ENCODE measurements at places on chromosomes 5 and 9.
A peak's percentile ranks its signal among the peaks of the same experiment; 100 is the strongest.

GRCh38 chr5:81698813-81699212 is 52.1 kb downstream of the SSBP2 start:
- no peak for DNase-seq

GRCh38 chr5:27308153-27308552 is 269.8 kb upstream of the CDH9 start:
- DNase-seq = no peak

GRCh38 chr5:173303878-173304590 is 24.2 kb downstream of the STC2 start:
- no peak for DNase-seq

DNA sequence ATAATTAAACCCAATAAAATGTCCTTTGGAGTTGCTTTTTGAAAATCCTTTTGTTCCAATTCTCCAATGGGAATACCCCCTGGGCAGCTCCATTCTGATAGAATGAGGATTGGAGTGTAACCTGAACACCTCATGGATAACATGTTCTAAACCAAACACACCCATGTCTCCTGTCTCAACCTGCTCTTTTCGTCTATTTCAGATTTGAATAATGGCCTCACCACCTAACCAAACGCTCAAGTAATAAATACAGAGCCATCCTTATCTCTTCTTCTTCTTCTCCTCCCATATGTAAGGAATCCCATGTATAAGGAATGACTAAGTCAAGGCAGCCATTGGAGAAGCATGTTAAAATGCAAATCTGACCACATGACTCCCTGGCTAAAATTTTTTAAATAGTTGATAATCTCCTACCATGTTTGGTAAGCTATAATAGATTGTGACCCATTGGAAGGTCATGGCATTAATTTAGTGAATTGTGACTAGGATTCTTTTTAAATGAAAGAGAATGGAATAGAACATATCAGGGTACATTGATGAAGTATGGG is 26.0 kb downstream of the ELL2 start:
- no peak for DNase-seq

DNA sequence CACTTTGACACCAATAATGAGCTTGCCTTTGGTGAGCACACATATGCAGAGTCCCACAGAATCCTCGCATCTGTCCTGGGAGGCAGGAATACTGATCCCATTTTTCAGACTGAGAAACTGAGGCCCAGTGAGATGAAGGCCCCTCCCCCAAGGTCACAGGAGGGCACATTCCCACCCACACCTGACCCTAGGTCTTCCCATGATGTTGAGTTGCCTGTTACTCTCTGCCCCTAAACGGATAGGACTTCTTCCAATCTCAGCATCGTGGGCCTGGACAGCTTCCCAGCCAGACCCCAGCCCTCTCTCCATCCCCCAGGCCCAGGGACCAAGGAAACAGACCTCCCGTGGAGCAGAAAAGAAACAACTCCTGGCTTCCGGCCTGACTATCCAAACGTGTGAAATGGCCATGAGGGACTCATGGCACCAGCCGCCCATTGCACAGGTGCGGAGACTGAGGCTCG is 877 bp downstream of the SH3GLB2 start:
- DNase-seq = peak; percentile 34

DNA sequence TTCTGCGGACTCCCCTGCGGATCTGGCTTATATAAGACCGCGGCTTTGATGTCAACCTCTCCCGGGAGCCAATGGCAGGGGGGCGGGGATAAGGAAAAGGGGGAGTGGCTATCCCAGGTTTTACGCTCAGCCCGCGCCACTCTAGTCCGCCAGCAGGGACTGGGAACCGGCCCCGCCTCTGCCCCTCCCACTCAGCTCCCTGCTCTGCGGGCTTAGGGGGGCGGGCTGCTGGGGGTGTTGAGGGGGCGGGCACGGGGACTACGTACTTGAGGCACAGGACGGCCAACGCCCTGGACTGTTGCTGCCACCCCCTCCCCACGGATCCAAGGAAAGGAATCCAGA is at the start of gene HAND1:
Gene HAND1, minus strand, starts transcription at position 4 of the 342 bp plus-strand sequence. CDS start 219 bp downstream, outside the sequence.
- DNase-seq = peak; percentile 69

GRCh38 chr9:95641586-95641985 is 124.8 kb upstream of the PTCH1 start:
- DNase-seq = no peak

DNA sequence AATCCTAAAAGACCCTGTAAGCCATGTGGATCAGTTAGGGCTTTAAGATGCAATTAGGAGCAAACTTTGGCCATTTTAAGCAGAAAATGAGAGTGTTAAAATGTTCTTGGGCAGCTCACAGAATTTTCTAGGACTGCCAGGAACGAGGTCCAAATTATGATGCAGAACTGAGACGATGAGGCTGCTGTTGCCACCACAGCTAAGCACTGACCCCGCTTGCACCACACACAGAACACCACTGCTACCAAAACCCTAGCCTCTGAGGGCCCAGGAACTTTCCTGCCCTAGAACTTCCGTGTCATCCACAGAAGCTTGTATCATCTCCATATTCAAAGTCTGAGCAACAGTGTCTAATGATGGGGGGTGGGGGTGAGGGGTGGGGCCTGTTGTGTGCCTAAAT is 41.0 kb upstream of the PCSK1 start:
- no peak for DNase-seq

DNA sequence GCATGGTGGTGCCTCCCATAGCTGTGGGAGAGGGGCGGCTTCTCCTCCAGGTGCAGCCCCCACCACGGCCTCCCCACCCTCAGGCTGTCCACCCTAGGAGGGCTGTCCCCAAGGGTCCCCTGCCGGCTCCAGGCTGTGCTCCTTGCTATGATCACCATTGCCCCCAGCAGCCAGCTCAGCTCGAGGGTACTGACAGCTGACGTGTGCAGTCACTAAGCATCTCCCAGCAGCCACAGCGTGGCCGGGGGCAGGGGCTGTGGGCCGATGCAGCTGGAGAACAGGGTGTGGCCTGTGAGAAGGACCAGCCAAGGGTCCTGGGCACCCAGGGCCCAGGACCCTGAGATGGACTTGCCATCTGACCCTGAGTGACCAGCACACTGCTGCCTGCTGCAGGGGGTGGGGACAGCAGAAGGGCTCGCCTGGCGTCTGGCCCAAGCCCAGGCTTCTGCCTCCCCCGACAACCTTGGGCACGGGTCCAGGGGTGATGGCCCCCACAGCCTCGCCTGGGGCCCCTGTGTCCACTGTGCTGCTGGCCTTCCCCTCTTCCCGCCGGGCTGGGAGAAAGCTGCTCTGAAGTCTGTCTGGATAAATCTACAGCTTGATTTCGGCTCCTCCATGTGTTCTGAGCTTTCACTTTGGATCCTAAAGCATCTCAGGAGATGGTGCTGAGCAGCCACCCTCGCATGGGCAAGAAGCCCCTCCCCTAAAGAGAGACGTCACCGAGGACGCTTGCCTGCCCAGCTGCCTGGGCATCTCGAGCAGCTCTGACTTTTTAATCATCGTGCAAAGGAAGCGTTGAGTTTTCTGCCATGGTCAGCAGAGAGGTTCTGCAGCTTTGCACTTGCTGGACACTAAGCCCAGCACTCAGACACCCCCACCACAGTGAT is 5.5 kb downstream of the KCNT1 start:
- DNase-seq = no peak

DNA sequence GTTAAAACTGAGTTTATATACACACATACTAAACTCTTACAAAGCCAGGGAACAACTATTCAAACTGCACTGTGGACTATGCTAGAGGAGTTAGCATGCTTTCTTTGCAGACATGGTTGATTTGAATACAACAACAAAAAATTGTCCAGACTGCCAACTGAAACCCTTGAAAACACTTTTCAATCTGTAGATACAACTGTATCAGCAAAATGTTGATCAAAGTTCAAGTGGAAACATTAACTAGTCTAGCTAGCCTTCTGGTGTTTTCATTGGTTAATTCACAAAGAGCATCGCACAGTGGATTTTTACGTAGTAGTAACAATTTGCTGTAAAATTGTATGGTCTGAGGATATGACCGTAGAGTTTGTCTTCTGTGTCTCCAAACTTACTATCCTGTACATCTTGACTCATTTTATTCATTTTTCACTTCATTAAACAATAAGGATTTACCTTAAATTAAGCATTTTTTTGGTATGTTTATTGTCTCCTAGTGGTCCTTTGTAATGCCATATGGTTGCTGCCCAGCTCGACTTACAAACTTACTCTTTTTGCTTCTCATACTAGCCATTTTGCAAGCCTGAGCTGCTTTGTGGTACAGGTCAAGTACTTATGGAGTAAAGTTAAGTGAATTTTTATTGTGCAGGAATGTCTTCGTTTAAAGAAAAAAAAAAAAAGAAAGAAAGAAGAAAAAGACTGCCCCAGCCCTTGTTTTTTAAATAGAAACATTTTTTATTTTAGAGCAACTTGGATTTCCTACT is 123.4 kb downstream of the ZCCHC7 start:
- peak; percentile 18 for DNase-seq

- DNase-seq = no peak
Observed at GRCh38 chr5:115968770-115969169, 6.5 kb downstream of the LVRN start.

- DNase-seq = no peak
Observed at GRCh38 chr9:2497666-2498400, 123.8 kb upstream of the VLDLR start.

GRCh38 chr5:177473443-177474001 is at the start of gene DBN1:
Gene DBN1 (minus strand): TSS chr5:177473634. CDS start chr5:177473521, 113 bp downstream.
- DNase-seq = no peak

- no peak for DNase-seq
Observed at GRCh38 chr9:108117306-108117705, 627.7 kb upstream of the KLF4 start.

- no peak for DNase-seq
Observed at GRCh38 chr5:33205727-33206410, 234.9 kb upstream of the TARS1 start.

DNA sequence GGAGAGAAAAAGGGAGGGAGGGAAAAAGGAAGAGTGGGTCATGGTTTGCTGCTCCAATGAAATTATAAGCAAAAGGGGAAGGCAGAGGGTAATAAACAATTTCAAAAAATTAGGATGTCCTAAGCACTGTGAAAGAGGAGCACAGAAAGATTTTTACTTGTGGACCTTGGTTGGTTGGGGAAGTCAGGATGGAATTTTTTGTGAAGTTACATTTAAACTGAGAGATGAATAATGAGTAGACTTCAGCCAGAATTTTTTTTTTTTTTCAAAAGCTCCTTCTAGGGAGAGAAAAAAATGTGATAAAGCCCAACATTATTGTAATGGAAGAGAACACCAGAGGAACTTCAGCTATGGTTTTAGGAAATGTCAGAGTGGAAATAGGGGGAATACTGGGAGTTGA is 515.9 kb upstream of the PAPPA start:
- DNase-seq = no peak

DNA sequence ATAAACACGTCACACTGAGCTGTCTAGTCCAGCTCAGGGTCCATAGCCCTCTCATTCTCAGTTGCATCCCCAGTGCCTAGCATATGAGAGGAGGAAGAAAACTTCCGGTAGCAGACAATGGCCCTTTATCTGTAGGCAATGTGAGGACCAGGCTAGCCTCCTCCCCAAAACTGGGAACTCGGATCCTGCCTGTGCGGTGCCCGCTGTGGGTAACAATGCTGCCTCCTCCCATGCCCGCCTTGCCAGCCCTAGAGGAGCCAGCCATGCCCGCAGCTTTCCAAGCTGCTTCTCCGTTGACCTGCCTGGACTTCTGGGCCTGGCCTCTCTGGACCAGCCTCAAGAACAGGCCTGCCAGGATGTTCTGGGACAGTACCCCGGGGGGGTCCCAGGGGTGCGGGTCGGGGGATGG is 74.6 kb upstream of the ORM1 start:
- no peak for DNase-seq

DNA sequence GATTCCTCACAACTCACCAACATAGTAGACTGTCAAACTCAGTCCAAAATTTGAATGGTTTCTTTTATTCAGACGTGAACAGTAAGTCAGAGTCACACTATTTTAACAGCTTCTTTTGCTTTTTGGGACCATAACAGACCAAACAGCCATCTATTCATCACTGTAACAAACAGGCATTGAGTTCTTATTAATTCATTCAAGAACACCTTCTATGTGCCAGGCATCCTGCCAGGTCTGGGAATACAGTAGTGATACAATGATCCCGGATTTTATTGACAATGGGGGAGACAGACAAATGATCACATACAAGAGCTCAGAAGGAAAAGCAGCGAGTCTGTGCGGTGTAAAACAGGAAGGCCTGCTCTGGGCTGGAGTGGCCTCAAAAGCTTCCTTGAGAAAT is 153.3 kb upstream of the ERCC6L2 start:
- no peak for DNase-seq

- peak; percentile 68 for DNase-seq
Observed at GRCh38 chr9:105507096-105507790, 50.7 kb upstream of the FKTN start.

GRCh38 chr5:60263346-60263745 is 369.8 kb upstream of the PDE4D start:
- DNase-seq = no peak

- no peak for DNase-seq
Observed at GRCh38 chr9:105572455-105572854, 14.5 kb downstream of the FKTN start.

- no peak for DNase-seq
Observed at GRCh38 chr9:114216081-114216480, 60.7 kb downstream of the COL27A1 start.
